ENCODE measurements at places on chromosomes 4 and X.

GRCh38 chr4:6379767-6380745 lies 92.4 kb downstream of the PPP2R2C start:
- DNase-seq: no peak

DNA sequence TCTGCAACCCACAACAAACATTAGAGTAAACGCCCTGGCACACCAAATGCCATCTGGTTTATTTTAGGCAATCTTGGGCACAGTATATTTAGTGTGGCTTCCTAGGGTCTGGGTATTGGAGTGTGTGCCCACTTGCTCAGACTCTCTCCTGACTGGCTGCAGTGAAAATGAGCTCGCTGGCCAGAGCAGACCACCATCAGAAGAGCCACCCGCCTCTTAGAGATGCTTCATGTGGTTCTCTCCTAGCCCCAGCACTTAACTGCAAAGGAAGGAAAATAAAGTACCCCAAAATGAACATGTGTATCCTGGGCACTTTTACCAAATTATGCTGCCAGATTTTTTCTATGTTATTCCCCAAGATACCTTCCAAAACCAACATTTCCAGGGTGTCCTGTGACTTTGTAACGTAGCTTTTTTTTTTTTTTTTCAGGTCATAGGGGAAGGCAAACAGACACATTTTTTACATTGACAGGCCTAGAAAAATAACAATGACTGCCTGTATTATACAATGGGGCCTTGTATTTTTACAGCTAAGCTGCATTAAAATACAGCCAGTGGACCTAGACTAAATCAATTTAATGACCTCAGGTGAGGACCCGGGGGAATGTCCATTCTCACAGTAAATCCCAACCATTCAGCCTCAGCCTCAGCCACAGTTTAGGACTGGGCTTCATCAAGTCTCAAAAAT lies 193.7 kb downstream of the RASL11B start:
- no peak for DNase-seq

DNA sequence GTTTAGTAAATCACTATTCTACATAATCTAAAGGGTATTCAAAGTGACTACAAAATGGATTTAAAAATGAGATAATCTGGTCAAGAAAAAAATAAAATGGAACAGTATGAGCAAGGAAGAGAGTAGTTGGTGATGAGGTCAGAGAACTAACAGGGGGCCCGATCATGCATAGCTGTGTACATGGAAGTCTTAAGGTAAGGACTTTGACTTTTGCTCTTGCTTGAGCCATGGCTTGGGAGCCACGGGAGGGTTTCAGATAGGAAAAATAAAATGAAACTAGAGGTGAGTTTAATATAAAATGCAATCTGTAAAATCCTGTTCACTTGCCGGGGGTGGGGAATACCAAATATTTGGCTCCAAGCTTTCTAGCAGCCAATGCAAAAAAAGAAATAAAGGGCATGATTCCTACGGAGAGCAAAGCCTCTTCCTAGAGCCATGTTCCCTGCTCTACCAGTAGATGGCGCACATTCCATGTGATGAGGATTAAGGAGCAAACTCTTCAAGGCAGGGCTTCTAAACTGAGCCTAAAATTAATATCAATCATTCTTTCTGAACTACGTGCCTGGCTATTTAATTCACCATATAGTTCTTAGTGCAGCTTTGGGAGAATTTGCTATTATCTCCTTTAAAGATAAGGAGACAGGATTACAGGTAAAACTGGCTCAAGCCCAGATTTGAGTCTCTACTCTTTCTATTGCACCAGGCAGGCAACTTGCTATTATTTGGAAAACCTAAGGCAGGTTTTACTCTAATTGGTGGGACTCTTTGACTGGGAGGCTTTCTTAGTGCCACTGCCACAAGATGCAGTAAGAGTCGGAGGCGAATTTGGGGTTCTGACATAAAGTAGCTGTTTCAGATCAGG lies 6.8 kb upstream of the CLCN5 start:
- no peak for DNase-seq

- DNase-seq: no peak
Observed at GRCh38 chr4:186676531-186677161, 47.0 kb downstream of the FAT1 start.

GRCh38 chrX:140505421-140506337 lies 810 bp upstream of the SOX3 start:
- DNase-seq: no peak

DNA sequence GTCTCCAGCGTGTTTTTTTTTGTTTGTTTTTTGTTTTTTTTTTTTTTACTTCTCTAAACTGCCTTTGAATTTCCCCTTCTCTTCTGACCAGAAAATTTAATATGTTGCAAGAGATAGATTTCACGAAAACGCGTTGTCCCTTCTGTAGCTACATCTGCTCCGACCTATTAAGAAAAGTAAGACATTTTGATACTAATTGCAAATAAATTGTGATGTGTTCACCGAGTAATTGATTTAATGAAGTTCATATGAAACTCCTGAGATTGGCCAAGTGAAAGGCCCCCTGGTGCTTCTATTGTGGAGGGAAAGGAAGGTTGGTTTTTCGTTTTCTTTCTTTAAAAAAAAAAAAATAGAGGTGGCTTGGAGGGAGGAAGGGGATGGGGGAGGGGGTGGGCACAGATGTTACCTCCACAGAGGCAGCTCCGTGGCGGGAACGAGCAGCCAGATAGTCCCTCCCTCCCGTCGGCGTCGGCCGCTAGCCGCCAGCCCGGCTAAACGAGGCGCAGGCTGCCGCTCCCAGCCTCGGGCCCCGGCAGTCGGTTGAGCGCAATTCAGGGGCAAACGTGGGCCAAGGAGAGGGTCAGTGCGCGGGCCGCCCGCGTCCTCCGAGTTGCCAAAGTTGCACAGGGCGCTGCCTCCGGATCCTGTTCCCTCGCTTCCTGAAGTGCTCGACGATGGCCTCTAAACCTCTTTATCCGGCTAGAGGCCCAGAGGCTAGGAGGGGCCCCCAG lies 139.1 kb upstream of the ZIC3 start:
- DNase-seq: no peak

DNA sequence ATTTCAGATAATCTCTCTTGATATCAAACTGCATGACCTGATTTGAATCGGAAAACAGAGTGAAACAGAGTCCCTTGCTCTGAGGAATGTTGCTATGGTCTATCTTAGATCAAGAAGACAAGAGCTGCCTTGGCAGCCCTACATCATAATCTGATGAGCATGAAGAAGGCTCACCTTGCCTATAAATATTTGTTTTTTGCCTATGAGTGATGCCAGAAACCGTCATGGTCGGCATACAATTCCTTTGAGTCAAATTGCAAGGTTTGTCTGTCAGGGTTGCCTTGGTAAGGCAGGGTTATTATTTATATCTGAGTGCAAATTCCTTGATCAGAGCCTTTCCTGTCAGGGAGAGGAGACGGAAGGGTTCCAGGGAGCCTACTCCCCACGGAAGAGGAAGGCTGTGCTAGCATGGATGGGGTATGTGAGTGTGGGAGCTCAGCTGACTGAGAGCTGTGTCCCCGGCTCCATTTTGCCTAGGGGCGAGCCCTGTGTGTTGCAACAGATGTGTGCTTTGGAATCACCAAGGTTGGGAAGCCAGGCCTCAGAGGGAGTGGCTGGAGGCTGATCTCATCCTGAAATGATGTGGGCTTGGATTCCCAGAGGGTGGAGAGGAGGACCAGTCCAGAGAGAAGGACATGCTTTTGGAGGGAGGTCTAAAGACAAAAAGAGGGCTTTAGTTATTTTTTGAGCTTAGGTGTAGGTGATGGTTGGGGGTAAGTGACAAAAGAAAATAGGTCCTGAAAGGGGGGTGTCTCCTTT lies 43.6 kb downstream of the RTL9 start:
- DNase-seq: no peak

DNA sequence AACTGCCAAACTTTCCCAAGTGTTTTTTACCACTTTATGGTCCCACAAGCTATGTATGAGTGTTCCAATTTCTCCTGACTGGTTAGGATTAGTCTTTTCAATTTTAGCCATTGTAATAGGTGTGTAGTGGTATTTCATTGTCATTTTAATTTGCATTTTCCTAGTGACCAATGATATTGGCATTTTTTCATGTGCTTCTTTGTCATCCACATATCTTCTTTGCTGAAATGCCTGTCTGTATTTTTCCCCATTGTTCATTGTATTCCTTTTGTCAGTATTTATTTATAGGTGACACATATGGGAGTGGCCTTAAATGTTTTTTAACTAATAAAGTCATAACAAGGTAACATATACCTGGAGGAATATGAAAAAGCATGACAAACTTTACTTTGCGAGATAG lies 9.2 kb upstream of the UBE2D3 start:
- DNase-seq: no peak

DNA sequence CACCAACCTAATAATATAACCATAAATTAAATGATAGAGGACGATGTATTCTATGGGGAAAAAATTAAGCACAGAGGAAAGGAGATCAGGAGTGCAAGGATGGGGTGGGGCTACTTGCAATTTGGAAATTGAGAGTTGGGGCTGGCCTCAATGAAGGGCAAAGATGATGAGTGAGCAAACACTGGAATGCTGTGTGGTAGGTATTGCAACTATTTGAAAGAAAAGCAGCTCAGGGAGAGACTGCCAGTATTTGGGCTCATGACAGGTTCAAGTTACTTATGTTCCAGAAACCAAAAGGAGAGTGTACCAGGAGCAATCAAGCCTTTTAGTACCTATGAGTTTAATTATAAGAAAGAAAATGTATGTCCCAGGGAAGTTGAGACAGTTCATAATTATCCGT lies 47.4 kb downstream of the ASIC5 start:
- no peak for DNase-seq

DNA sequence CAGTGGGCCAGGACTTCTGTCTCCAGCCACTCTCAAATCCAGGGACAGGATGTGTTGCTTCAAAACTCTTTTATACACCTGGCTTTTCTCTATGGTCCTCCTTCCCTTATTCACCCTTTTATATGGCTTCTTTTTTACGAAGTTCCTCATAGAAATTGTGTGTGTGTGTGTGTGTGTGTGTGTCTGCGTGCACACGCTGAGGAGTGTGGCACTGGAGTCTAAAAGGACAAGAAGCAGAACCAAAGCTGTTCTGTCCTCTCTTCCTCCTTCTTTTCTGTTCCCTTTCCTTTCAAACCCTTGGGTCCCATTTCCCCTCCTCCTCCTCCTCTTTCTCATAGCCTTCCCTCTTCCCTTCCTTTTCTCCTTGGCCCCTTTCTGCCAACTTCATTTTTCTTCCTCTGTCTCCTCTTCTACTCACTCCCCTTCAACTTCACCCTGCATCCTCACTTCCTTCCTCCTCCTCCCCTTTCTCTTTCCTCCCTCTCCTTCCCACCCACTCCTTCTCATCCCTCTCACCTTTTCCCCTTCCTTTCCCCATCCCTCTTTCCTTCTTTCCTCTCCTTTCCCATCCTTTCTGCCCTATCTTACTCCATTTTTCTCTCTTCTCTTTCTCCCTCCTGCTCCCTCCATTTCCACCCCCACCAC lies 360.5 kb downstream of the MID1IP1 start:
- DNase-seq: no peak

DNA sequence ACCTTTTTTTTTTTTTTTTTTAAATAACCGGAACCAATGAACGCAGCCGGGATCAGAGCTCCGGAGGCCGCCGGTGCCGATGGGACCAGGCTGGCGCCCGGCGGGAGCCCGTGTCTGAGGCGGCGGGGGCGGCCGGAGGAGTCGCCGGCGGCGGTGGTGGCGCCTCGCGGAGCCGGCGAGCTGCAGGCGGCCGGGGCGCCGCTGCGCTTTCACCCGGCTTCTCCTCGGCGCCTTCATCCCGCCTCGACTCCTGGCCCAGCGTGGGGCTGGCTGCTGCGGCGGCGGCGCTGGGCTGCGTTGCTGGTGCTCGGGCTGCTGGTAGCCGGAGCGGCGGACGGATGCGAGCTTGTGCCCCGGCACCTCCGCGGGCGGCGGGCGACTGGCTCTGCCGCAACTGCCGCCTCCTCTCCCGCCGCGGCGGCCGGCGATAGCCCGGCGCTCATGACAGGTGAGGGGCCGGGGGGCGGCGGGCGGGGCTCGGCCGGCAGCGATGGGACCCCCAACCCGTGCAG lies 337 bp downstream of the STIM2 start:
- peak; percentile 37 for DNase-seq

DNA sequence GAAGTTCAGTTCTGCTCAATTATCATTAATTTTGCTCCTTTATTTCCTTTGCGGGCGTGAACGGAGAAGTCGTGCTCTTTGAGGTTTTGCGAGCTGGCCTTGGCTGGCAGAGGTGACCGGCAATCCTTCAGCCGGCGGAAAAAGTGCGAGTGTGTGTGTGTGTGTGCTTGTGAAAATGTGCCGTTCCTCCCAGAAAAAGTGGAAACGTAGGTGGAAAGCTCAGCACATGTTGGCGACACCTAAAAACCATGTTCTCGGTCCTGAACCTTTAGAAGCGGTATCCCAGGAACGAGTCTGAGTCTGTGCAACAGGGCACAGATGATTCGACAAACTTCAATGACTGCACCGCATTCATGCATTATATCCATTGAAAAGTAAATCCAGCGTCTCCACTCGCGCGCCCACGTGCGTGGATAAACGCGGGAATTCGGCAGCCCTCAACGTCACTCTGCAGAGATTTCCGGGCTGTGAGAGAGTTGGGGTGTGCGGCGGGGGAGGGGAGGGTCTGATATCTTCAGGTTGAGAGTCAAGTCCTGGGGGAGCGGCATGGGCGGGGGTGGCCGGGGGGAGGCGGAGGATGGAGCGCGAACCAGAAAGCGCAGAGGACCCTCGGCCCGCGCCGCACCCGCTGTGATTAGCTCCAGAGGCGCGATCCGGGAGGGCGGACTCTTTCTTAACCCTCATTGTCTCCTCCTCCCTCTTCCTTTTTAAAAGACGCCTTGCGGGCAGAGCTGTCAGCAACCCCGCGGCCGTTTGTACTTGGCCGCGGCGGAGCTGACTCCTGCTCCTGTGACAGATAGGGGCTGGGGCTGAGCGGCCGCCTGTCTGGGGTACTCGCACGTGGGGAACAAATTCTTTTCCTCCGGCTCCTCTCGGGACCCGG lies at the start of gene SHISA3:
TSS of gene SHISA3 (plus strand) at position 737 of the 883 bp plus-strand sequence. CDS start 569 bp downstream, outside the sequence.
- no peak for DNase-seq

- no peak for DNase-seq
Observed at GRCh38 chr4:24765376-24765988, 29.9 kb upstream of the SOD3 start.

- no peak for DNase-seq
Observed at GRCh38 chrX:88202149-88202548, 544.9 kb upstream of the CPXCR1 start.

Data from stimulated activated CD8-positive, alpha-beta memory T cell treated with anti-CD3 and anti-CD28 coated beads, Interleukin-12 subunit alpha, Interleukin-12 subunit beta, amount 100 ng/mL, for 4 hours (primary cell).